ENCODE measurements at places on chromosomes 4 and X. TPM values are rescaled to one million over a fixed set of nuclear protein-coding genes. Genes with fewer than 3 reads are reported as not detected.

DNA sequence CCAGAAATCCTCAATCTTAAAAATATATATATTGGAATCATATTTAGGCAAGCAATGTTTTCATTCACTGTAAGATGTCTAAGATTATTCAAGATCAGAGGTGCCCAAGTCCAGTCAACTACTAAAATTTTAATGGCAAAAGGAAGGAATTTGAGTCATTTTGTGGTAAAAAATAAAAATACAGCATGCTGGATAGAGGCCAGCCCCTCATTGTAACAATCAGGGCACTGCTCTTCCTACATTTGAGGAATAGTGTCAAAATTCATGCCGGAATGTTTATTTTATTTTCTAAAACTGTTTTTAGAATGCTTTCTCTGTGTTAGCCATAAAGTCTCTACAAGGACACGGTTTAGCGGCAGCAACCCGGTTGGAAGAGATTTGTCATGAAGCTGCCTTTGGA is 49.9 kb upstream of the SRD5A3 start:
- DNase-seq, result no peak

Gene TMPRSS11D
- total RNA-seq, result 0.79 TPM

DNA sequence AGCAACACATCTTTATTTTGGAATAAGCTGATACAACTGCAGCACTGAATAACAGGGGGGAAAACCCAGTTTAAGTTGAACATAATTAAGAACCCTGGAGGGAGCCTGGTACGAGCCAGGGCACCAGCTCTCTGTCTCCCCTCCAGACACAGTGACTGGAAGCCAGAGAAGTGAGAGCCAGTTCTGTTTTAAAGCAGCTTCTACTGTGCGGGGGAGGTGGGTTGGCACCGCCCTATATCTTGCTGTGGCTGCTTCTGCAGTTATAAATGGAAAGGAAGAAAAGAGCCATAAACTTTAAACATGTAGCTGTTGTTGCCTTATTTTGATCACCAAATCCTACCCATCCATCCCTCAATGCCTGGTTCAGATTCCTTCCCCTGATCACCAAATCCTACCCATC is 207.9 kb upstream of the ANXA3 start:
- DNase-seq, result no peak

Gene GPM6B
- total RNA-seq, result 17.5 TPM

GRCh38 chr4:157075811-157076577 is at the start of gene GLRB:
GLRB (plus strand) TSS chr4:157076150; CDS start chr4:157078025, 1,875 bp downstream.
- DNase-seq, result no peak

- DNase-seq, result no peak
Observed at GRCh38 chrX:132665676-132666075, 176.8 kb upstream of the MBNL3 start.

Gene GAB3
- total RNA-seq, result 4.5 TPM
